Neural crest cell (in vitro differentiated cells): ENCODE measurements at places on chromosomes 2 and 18. TPM values are rescaled to one million over a fixed set of nuclear protein-coding genes. Genes with fewer than 3 reads are reported as not detected.

DNA sequence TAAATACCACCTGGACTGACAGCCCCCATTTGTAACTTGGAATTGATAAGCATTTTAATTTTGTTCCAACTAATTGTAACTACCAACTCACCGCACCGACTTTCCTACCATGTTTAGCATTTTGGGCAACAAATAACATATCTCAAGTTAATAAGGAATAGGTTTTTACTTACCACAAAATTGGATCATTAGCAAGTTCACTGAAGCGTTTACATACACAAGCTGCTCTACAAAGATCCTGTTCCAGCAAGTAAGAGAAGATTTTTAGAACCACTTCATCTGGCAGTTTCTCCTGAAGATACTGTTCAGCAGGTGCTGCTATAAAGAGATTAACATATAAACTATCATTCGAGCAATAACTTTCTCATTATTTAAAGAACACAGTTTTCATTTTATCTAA lies 55.7 kb downstream of the MSH6 start:
- DNase-seq: no peak

DNA sequence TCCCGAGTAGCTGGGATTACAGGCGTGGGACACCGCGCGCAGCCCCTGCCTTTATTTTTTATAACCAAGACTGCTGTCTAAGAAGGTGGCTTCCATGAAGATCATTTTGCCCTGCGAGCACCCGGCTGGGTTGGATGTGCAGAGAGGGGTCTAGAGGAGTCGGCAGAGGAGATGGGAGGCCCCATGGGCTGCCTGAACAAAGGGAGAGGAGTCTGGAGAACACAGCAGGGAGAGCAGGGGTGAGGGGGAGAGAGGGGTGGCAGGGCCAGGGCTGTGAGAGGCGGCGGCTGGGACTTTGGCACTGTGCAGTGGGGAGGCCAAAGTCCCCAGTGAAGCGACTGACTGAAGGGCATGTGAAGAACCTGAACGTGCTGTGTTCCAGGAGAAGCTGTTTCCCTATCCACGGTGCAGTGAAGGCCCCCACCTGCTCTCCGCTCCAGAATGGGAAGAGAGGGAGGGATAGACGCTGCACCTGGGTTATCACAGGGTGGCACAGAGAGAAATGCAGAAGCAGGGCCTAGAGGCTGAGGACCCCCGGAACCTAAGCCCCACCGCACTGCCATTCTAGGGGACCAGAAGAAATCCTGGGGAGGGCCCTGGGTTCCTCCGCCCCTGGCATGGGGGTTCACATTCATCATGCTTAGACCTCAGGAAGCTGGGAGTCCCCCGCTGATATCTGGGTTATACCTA lies 24.8 kb upstream of the FOSL2 start:
- no peak for DNase-seq

DNA sequence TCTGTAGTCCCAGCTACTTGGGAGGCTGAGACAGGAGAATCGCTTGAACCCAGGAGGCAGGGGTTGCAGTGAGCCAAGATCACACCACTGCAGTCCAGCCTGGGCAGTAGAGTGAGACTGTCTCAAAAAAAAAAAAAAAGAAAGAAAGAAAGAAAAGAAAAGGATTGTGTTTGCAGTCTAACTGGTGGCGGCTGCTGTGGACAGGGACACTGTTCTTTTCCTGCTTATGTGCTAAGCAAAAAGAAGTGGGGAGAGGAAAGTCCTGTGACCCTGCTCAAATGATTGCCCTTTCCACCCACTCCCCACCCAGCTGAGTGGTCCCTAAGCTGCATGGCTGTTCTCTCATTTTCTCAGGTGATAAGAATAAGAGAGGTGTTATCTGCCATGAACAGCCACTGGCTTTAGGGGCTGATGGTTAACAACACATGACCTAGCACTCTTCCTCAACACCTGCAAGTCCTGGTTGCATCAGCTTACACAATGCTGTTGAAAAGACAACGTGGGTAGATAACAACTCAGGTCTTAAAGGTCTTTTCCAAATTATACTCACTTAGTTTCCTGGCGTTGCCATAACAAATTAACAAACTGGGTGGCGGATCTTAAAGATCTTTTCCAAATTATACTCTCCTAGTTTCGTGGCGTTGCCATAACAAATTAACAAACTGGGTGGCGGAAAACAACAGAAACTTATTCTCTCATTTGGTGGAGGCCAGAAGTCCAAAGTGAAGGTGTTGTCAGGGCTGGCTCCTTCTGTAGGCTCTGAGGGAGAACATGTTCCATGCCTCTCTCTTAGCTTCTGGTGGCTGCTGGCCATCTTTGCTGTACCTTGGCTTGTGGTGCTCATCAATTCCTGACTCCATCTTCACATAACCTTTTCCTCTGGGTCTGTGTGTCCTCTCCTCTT lies 90.3 kb upstream of the RTN4 start:
- no peak for DNase-seq

DNAH7 gene
- total RNA-seq: 1.5 and 2.6 TPM in 2 replicates

GRCh38 chr2:100870652-100871531 lies 51.0 kb downstream of the NPAS2 start:
- no peak for DNase-seq

GRCh38 chr2:183037553-183038340 lies 510 bp downstream of the NCKAP1 start:
- peak; percentile 37 for DNase-seq

- DNase-seq: no peak
Measured at GRCh38 chr2:2581331-2582159, 250.5 kb upstream of the MYT1L start.

TACR1 gene
- 0.16 and 0.30 TPM in 2 replicates for total RNA-seq

DNA sequence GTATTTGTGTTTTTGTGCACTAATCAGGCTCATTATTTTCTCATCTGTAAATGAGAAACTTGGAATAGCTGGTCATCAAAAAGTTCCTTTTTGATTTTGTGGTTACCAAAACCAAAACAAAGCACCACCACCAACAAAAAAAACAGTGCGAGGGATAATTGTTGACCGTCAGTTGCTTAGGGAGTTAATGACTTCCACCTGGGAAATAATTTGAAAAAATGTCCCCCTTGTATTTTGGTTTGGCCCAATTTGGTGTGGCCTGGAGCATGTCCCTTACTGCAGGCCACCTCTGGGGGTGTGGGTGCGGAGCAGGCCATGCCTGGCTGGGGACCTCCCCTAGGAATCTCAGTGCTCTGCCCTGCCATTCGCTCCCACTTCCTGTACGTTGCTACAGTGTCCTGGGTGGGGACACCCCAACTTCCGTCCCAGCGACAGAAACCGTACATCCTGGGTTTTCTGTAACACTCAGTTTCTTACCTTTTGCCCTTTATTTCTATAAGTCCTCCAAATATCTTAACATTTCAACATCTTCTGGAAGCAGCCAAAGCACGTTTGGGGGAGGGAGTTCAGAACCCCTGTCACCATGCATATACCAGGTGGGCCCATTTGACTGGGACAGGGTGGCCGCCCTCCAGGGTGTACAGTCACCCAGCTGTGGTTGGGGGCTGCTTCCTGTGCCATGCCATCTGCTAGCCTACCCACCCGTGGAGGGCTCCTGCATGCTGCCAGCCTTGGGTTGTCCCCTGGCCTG lies 31.3 kb downstream of the NCK2 start:
- no peak for DNase-seq

- no peak for DNase-seq
Measured at GRCh38 chr18:58793361-58793760, 71.3 kb upstream of the ZNF532 start.

DNA sequence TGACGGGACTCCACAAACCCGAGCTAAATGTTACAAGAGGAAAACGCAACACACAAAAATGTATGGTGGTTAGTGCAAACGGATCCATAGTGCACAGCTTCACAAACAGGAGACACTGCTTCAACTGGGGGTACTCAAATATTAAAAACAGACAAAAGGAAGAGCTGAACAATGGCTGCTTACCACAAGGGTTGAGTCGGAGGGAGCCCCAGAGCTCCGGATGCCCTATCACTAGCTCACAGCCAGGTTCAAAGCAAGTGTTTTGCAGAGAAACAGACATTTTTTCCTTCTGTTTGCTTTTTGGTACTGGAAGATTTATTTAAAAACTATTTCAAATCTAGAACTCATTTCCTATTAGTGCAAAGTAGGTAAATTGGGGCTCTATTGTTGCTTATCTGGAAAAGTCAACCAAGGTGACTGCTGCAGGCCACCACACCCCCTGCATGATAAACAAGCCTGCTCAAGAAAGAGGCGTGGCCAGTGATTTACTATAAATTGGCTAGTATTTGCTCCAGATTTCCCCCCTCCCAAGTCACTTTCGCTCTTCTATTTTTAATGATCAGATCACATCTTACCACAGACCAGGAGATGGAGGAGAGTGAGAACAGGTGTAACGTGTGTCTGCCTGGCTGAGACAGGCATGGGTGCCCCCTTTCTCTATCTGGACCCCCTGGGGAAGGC lies 46.5 kb downstream of the ZAP70 start:
- DNase-seq: no peak

- DNase-seq: no peak
Measured at GRCh38 chr2:134232461-134232860, 21.4 kb upstream of the MGAT5 start.

- DNase-seq: no peak
Measured at GRCh38 chr2:226684563-226684959, 115.1 kb downstream of the IRS1 start.

DNA sequence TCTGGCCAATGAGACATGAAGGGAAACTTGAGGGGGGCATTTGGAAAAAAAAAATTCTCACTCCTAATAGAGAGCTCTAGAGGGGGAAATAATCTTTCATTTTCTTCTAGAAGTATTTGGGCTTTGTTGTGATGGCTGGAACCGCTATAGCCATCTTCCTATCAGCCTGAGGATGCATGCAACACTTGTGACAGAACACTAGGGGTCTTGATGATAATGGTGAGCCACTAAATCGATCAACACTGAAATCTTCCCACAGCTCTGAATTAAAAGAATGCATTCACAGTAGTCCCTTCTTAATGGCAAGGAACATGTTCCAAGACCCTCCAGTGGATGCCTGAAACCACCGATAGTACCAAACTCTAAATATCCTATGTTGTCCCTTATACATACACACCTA lies 325.3 kb downstream of the LNPK start:
- no peak for DNase-seq

DNA sequence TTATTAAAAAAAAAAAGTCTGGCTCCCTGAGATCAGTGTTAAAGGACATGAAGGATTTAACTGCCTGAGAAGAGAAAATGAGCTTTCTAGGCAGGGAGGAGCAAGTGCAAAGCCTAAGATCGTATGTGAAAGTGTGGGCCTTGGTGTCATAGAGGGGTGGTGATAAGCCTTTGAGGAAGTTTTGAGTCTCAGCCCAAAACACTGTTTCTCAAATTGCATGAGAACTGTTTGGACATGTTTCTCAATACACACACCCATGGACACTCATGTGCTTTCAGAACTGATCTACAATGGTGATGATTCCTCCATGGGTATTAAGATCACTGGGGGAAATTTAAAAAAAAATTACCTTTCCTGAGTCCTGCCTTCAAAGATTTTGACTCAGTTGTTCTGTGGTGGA lies 336.7 kb upstream of the RND3 start:
- no peak for DNase-seq

- no peak for DNase-seq
Measured at GRCh38 chr18:44672506-44672905, 8.2 kb upstream of the SETBP1 start.

NFU1 gene
- total RNA-seq: 41.8 and 42.7 TPM in 2 replicates

DNA sequence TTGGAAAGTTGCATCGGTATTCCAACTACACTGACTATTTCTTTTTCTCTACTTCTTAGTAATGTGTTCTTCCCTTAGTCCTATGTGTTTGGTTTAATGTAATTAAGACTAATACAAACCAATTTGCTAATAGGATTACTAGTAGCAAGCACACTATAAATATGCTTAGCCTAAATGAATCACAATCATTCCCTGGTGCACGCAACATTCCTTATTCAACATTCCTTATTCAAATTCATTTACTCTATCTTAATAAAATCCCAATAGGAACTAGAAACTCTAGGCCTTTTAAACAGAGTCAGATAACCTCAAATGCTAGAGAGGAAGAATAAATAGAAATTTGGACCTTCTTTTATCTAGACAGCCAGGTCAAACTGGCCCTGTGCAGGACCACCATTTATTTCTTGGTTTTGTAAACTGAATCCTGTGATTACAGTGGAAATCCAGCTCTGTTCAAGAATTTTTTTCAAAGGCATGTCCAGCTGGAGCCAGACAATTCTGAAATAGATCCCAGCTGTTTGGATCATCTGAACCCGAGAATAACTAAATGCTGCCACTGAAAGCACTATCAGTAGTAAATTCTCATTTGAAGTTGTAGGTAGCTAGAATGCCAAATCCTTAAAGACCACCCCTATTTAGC lies 103.1 kb downstream of the PPP1R1C start:
- DNase-seq: no peak

GRCh38 chr2:181036445-181036844 lies 56.0 kb downstream of the UBE2E3 start:
- no peak for DNase-seq

GRCh38 chr2:121804997-121805765 lies 49.7 kb downstream of the TSN start:
- no peak for DNase-seq

GRCh38 chr2:16012626-16013358 lies 72.4 kb downstream of the MYCN start:
- peak; percentile 55 for DNase-seq

GRCh38 chr2:126796931-126797621 lies 101.6 kb upstream of the TEX51 start:
- DNase-seq: no peak

DNA sequence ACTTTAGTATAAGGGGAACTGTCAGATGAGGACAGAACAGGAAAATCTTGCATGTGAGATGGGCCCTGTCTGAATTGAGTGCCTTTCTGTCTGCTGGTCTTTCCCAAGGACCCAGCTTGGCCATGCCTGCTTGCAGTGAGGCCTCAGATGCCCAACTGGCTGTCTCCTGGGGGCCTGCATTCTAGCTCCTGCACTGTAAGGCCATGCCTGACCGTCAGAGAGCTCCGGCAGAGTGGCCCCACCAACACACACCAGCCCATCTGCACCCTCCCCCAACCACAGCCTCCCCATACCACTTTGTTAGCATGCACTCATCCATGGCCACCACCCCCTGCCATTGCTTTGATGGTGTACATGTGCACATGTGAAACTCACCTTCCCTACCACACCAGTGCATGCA lies 190.4 kb upstream of the RPRM start:
- DNase-seq: no peak
